Kidney (tissue), 22 donors: ENCODE measurements at places on chromosomes 2 and 18. TPM values are rescaled to one million over a fixed set of nuclear protein-coding genes. Genes with fewer than 3 reads are reported as not detected.

DNA sequence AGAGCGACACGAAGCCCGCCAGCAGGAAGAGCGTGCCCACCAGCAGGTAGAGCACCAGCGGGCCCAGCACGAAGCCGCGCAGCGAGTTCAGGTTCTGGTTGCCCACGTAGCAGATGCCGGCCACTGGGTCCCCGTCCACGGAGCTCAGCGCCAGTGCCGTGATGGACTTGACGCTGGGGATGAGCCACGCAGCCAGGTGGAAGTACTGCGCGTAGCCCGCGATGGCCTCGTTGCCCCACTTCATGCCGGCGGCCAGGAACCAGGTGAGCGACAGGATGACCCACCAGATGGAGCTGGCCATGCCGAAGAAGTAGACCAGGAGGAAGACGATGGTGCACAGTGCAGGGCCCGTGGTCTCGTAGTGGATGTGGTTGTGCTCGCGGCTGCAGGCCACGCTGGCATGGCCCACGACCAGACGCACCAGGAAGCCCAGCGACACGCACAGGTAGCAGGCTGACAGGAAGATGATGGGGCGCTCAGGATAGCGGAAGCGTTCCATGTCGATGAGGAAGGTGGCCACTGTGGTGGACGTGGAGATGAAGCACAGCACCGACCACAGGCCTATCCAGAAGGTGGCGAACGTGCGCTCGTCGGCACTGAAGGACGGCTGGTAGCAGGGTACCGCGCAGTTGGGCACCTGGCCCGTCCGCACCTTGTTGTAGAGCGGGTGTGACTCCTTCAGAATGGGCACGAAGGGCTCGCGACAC is 2.1 kb downstream of the FZD5 start:
- no peaks in the 10 kb centered on the region for H3K36me3 ChIP-seq
- H3K27me3 ChIP-seq, result peaks cover 2% of the 10 kb centered on the region
- peak; percentile 68 for DNase-seq
- H3K27ac ChIP-seq, result no peak overlapping the region
- peak overlapping the region; percentile 85 for H3K4me3 ChIP-seq
- no peaks in the 10 kb centered on the region for H3K4me1 ChIP-seq

DNA sequence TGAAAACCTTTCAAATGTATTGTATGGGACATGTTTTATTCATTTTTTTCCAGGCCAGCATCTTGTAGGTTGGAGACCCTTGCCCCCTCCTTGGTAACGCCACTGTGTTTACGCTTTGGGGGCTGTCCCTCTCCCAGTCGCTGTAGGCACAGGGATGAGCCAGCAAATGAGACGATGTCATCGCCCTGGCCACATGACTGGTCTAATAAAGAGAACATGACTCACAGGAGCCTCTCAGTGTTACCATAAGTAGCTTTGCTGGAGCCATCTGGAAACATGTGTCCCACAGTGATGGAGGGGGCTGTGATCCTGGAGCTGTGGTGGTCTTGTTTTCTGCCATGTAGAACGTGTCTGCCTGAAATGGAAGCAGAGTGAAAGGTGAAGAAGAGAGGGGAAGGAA is 78.9 kb downstream of the CD8B2 start:
- H3K4me3 ChIP-seq, result no peak overlapping the region
- H3K27ac ChIP-seq, result no peak overlapping the region
- H3K4me1 ChIP-seq, result no peaks in the 10 kb centered on the region
- DNase-seq, result no peak

- H3K27ac ChIP-seq, result no peak overlapping the region
- no peak overlapping the region for H3K4me3 ChIP-seq
- no peaks in the 10 kb centered on the region for H3K27me3 ChIP-seq
- no peaks in the 10 kb centered on the region for H3K4me1 ChIP-seq
Measured at GRCh38 chr2:79447463-79447862, 65.4 kb upstream of the CTNNA2 start.

GRCh38 chr2:41510108-41510507 is 537.7 kb upstream of the PKDCC start:
- no peak for DNase-seq
- no peaks in the 10 kb centered on the region for H3K36me3 ChIP-seq
- H3K4me1 ChIP-seq, result no peaks in the 10 kb centered on the region
- no peaks in the 10 kb centered on the region for H3K27me3 ChIP-seq
- H3K4me3 ChIP-seq, result no peak overlapping the region
- no peak overlapping the region for H3K27ac ChIP-seq

The ALS2 gene
- total RNA-seq, result 24.4 TPM

The CDH2 gene
- 29.6 TPM for total RNA-seq

The CRYGC gene
- total RNA-seq, result not detected

The IL36A gene
- not detected for total RNA-seq

The ADD2 gene
- total RNA-seq, result 2.9 TPM

The LIMS3 gene
- total RNA-seq, result 1.5 TPM
